Stimulated activated CD4-positive, alpha-beta T cell treated with anti-CD3 and anti-CD28 coated beads, Interleukin-1b, Interleukin-23, amount 100 ng/mL, for 1 hour (primary cell): ENCODE measurements at places on chromosomes 5 and 9.

DNA sequence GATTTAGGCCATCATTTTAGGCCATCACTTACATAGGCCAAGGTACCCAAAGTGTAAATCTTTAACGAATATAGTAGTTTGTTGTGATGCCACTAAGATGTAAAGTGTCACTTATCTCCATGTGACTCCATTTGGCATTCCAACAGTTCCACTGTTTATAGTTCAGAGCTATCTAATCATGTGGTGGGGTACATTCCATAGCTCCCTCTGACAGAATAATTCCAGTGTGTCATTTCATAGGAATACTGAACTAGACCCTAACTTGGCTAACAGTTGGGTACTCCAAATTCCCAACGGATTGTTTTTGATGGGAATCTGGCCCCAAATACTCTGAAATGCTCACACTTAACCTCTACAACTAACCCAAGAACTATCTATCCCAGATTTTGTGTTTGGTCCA lies 76.7 kb upstream of the FST start:
- no peak for DNase-seq

- DNase-seq: no peak
Measured at GRCh38 chr9:24118190-24118589, 292.1 kb upstream of the ELAVL2 start.

- DNase-seq: no peak
Measured at GRCh38 chr5:91301106-91301846, 81.8 kb downstream of the ARRDC3 start.

- DNase-seq: no peak
Measured at GRCh38 chr9:96888591-96888990, 34.3 kb upstream of the ZNF782 start.

- DNase-seq: no peak
Measured at GRCh38 chr5:9507974-9508373, 37.9 kb downstream of the SEMA5A start.

DNA sequence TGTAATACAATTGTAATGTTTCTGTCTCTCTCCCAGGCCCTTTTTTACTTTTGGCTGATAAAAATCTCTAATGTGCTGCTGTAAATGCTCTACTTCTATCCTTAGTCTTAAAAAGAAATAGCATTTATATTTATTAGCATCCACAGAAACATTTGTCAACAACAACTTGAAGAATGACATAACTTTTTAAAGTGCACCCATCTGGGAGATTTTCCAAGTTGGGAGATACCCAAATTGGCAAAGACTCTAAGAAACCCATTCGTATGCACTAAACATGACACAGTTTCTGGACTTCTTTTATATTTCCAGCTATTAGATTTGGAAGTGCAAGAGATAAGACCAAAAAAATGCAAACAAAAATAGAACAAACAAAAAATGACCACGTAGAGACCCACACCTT lies 2287.4 kb upstream of the WWC1 start:
- DNase-seq: no peak

DNA sequence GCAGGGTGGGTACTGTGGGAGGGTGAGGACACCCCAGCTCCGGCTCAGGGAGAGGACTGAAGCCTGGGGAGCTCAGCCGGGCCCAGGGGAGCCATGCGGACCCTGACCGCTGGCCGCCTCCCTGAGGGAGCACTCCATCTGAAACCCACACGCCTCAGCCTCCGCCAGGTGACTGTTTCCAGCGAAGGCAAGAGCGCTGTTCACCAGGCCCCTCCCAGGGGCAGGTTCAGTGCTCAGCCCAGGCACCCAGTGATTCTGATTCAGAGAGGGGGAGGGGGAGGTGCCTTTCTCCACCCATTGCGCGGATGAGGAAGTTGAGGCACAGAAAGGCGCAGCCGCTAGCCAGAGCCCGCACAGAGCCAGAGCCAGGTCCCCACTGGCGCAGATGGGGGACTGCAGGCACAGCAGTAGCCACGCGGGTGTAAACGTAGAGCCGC lies 27.0 kb downstream of the ADGRD2 start:
- DNase-seq: no peak

- DNase-seq: no peak
Measured at GRCh38 chr5:135423146-135423845, 23.9 kb downstream of the DCANP1 start.

DNA sequence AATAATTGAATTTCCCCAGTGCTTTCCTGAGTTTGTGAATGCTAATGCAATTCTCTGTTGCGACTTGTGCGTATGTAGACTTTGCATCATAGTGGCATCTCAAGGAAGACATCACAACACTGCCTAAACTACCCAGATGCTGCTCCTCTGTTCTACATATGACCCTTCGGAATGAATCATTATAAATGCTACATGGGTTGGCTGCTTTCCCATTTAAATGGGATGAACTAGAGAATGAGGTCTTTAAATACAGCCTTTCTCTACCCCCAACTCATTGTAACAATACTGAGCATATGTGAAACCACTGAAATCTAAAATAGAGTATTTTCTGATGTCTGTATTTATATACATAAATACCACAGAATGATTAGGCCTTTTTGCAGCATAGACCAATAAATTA lies 136.6 kb upstream of the ICE1 start:
- DNase-seq: no peak

GRCh38 chr9:108468364-108468763 lies 387.4 kb downstream of the ACTL7B start:
- DNase-seq: no peak
